Activated CD4-positive, alpha-beta T cell treated with anti-CD3 and anti-CD28 coated beads for 24 hours (primary cell): ENCODE measurements at places on chromosomes 3 and 15.

GRCh38 chr3:78633626-78634025 lies 1134.2 kb downstream of the ROBO1 start:
- DNase-seq = no peak

DNA sequence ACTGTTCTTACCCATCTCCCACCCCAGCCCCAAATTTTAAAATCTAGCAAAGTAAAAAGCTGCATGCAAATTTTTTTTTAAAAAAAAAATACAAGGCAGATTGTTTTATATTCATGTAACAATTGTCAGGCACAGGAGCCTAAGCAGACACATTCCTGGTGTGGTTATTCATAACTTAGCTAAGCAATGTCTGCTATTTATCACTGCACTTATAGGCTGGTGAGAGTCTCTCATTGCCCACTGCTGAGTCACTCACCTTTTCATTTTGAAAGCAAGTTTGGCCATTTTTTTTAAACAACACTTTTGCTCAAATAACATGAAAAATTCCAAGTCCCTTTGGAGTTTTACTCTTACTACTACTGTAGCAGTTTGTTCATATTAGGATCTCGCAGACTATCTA lies 413.9 kb downstream of the RBMS3 start:
- no peak for DNase-seq

- no peak for DNase-seq
Measured at GRCh38 chr3:189974359-189974758, 146.3 kb downstream of the P3H2 start.

- DNase-seq = no peak
Measured at GRCh38 chr3:153042088-153042487, 119.9 kb upstream of the RAP2B start.

GRCh38 chr3:2873986-2874385 lies 236.2 kb downstream of the IL5RA start:
- no peak for DNase-seq

DNA sequence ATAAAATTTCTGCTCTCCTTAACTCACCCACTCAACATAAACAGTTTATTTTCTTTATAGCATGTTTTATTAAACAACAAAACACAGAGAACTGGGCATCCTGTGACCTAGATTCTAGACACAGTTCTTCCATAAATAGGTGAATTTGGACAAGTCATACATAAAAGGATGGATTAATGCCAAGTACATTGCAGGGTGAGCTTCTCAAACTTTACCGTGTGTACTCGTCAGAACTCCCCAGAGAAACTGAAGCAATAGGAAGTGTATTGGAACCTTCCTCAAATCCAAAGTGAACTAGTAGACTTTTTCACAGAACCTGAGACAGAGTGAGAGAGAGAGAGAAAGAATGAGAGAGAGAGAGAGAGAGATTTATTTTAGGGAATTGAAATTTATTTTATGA lies 139.7 kb downstream of the CD47 start:
- DNase-seq = no peak

- no peak for DNase-seq
Measured at GRCh38 chr3:58387650-58388546, 45.7 kb downstream of the PDHB start.

DNA sequence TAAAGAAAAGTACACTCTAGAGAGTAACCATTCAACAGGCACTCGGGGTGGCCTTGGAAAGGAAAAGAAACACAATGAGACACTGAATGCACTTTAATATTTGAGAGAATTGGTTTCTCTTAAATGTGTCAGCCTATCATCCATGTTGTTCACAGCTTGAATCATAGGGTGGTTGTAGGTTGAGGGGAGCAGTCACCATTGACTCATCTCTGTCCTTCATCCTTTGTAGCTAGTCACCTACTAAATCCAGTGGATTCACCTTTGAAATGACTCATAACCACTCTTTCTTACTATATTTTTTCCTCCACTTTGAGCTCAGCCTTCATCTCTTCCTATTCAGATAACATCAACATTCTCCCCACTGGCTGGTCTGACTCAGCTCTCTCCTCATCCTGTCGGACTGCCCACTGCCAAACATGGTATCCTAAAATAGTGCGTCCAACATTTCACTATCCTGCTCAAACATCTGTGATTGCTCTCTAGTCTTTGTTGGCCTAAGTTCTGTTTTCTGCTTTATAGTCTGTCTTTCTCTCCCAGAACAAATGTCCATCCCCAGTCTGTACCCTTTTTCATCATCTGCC lies 182.7 kb upstream of the GADL1 start:
- peak; percentile 13 for DNase-seq

- no peak for DNase-seq
Measured at GRCh38 chr3:63442918-63443317, 164.8 kb downstream of the SYNPR start.

DNA sequence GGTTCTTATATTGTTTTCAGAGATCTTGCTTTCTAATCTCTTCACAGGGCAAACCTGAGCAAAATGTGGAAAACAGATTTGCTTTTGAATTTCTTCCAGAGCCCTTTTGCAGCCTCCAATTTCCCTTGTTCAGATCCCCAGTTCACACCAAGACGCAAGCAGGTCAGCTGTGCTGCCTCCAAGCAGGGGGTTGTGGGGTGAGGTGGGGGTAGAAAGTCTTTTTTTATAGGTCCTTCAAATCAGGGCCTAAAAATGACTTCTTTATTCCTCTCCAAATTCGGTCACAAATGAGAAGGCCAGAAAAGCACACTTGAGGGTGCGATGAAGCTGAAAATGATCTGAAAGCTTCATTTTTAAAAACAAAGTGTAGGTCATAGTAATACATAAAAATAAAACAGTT lies 26.3 kb upstream of the AVEN start:
- DNase-seq = no peak

GRCh38 chr15:89346516-89347231 lies 12.1 kb upstream of the POLG start:
- DNase-seq = no peak

GRCh38 chr3:134708671-134709070 lies 57.8 kb upstream of the KY start:
- no peak for DNase-seq

DNA sequence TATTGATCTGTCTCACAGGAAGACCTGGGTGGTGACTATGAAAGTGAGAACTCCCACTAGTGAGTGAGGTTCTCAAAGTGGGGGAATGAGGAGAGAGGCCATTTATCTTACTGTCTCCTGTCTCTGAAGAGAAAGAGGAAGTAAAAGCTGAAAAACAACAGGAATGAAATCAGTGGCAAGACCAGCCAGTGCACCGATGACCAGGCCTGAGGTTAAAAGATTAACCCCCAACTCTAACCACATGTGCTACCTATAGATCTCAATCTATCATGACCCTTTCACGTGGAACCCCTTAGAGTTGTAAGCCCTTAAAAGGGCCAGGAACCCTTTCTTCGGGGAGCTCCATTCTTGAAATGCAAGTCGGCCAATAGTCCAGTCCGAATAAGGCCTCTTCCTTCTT lies 239.3 kb upstream of the CNTN6 start:
- no peak for DNase-seq

GRCh38 chr15:62567501-62567900 lies 402.4 kb upstream of the C2CD4B start:
- no peak for DNase-seq

DNA sequence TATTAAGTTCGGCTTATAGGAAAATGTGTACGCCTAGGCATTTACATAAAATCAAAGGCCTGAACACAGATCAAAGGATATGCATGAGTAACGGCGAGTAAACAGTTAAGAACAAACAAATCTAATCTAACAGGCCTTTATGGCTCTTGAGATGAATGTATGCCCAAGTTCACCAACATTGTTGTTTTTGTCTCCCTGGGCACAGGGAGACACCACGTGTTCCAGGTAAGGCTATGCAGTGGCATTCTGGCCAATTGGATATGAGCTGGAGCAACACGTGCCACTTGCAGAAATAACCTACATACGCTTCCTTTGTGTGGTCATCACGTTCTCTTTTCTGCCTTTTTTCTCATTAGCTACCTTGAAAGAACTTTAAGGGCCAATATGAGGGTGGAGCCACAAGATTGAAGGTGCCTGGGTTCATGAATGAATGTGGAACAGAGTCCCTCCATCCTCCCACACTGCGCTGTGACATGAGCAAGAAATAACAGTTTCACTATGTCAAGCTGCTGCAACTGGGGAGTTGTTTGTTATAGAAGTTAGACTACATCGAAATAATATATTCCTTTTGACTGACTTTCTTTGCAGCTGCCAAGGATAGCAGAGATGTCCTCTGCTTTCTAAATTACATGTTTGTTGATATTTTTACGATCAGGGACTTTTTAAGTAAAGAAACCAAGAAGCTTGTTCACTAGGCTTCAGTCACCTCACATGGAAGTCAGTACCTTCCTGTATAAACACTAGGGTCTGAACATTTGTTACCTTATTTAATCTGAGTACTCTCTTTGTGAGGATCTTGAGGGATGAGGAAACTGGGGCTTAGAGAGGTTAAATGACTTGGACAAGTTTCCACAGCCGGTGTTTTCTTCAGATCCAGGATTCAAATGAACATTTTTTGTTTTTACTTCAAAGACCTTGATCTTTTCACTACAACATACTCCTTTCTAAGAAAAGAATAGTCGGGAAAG lies 427.5 kb upstream of the TBL1XR1 start:
- DNase-seq = no peak

DNA sequence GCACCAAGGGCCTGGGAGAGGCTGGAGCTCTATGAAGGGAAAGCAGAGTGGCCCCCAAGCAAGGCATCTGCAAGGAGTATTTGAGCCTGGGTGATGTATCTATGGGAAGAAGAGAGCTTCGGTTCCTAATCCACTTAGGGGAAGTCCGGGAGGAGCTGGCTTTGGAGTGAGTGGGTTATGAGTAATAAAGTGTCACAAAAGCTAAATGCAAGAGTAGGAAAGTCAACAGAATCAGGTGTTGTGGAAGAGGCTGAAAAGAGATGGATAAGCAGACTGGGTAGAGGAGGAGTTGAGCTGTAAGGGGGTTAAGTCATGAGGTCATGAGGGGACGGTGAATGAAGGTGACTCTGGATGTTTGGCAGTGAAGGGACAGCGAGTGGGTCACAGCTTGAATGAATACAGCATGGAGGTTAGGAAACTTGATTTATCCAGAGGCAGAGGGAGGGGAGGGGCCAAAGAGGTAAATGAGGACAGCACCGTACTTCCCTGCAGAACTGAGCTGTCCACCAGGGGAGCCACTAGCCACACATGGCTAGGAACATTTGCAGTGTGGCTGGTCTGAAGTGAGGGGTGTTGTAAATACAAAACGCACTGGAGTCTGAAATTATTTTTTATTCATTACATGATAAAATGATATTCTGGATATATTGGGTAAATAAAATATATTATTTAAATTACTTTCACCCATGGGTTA lies 83.3 kb downstream of the ADCY5 start:
- DNase-seq = no peak

DNA sequence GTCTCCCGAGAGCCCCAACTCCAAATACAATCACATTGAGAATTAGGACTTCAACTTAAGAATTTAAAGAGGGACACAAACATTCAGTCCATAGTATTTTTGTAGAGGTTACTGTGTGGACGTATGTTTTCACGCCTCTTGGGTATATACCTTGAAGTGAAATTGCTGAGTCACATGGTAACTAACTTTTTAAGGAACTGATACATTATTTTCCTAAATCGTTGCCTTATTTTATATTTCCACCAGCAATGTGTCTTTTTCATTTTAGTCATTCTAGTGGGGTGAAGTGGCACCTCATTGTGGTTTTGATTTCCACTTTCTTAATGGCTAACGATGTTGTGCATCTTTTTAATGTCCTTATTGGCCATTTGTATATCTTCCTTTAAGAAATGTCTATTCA lies 11.8 kb downstream of the PARP15 start:
- DNase-seq = no peak

GRCh38 chr3:143291836-143292447 lies 172.4 kb downstream of the CHST2 start:
- DNase-seq = no peak

GRCh38 chr3:143237077-143237627 lies 117.6 kb downstream of the CHST2 start:
- no peak for DNase-seq

DNA sequence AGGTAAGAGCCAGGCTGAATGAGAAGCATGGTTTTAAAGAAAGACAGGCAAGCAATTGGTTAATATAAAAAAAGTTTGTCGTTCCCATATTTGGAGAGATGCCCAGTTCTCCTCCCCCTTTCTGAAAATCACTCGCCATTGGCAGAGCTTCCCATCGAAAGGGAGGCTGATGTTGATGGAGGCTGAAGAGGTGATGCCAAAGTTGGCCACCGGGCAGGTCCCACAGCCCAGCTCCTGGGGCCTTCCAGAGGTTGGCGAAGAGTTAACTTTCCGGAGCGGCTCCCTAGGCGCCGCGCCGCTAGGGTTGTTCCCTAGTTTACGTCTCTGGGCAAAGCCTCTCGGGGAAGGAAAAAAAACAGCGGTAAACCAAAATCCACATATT lies 793 bp downstream of the PCOLCE2 start:
- no peak for DNase-seq

GRCh38 chr3:152305075-152305474 lies 36.3 kb downstream of the MBNL1 start:
- no peak for DNase-seq

DNA sequence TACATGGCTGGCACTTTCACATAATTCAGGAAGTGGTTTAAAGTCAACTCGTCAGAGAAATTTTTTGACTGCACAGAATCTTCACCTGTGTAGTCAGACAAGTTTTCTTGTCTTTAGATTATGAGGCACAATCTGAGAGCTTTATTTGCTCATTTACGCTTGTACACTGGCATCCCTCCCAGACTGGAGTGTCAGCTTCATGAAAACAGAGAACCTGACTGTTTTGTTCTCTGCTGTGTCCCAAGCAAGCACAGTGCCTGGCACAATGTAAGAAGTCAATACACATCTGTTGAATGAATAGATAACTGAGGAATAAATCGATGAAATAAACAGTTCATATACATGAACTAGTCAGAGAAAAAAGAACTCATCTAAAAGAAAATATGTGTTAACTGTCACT lies 846.1 kb upstream of the CFAP20DC start:
- DNase-seq = no peak

- DNase-seq = no peak
Measured at GRCh38 chr15:72426753-72427152, 28.6 kb downstream of the TMEM202 start.

GRCh38 chr3:172465281-172465680 lies 17.0 kb upstream of the GHSR start:
- DNase-seq = no peak

- DNase-seq = no peak
Measured at GRCh38 chr3:58004973-58005372, 3.2 kb upstream of the FLNB start.

DNA sequence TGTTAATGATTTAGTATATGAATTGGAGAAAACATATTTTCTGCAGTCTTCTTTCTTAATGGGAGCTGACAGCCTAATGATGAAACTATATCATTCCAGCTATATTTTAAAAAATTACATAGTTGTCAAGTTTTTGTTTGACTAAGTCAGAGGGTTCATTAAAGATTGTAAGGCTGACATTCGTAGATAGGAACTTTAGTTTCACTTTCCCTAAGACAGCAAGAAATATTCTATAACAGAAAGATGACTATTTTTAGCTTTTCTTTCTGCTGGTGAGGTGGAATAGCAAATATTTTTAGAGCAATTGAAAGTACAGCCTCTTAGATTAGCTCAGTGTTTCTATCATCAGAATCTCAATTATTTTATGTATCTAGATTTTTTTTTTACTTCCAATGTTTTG lies 60.2 kb downstream of the PIAS1 start:
- no peak for DNase-seq
